ENCODE measurements at places on chromosomes 7 and 10.

DNA sequence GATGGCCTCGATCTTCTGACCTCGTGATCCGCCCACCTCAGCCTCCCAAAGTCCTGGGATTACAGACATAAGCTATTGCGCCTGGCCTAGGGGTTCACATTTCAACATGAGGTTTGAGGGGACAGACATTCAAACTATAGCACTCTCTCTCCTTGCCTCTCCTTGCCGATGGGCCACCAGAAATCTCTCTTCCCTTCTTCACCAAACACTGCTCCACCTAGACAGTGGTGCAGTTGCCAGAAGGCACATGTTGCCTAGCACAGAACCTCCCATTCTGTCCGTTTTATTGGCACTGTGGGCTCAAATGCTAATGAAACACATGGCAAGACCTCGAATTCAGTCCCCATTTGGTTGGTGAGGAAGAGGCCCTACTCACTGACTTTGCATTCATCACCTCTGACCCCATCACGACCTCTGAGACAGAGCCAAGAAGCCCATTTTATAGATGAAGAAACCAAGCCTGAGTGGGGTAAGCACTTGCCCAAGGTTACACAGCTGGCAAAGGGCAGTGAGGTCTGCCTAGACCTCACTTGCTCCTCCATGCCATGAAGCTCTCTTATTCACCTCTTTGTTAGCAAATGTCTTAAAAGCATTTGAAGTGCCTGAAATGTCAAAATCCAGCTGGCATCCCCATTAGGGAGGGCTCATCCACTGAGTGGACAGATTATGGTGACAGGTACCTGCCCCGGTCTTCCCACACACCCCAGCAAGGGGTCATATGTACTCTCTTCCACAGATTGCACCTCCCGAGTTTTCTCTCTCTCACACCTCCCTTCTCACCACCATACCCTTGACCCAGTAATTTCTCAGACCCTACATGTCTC, 34.0 kb downstream of the GPRIN2 start:
- no peak for DNase-seq

DNA sequence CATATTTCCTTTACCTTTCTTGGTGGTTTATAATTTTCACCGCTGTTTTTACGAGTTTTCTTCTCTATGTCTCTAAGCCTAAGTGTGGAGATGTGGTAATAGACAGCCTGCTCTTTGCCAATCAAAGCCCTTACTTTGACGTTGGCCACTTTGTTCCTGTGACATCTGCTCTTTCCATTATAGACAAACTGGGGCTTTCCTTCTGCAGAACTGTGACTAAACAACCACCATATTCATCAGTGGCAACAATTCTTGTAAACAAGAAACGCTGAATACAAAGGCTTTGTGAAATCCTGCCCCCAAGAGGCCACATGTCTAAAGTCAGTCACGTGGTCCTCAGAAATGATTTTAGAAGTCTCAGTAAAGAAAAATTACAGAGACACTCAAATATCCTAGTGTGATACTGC, 59.6 kb upstream of the CAPZA2 start:
- peak; percentile 74 for DNase-seq

GRCh38 chr10:24407928-24408327, 199.0 kb downstream of the KIAA1217 start:
- DNase-seq, result no peak

- no peak for DNase-seq
These were observed 60.9 kb downstream of the MYOF start for GRCh38 chr10:93420944-93421825.

DNA sequence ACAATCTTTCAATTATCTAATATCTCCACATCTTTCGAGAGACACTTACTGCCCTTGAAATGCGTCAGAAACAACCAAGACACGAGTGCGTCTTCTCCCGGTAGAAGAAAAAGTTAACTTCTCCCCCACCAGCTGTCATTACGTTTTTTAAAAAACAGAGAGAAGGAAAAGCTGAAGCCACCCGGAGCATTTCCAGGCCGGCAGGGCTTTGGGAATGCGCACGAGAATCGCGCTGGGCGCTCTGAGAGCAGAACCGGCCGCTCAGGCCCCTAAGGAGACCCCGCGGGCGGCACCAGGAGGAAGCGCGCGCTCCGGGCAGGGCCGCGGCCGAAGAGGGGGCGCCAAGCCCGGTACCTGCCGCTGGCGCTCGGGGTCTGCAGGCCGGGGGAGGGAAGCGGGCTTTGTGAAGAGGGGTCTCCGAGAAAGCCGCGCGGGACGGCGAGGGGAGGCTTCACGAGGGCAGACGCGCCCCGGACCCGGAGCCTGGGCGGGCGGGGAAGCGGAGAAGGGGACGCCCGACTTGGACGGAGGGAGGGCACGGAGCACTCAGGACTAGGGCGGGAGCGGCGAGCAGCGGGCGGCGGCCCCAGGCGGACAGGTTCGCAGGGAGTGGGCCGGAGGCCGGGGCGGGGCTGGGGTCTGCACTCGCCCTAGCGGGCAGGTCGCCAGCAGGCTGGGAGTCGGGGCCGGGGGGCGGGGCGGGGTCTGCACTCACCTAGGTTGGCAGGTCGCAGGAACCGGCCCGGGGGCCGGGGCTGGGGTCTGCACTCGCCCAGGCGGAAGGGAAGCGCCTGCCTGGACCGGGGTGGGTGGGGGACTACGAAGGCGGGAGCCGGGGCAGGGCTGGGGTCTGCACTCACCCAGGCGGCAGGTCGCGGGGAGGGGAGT, 932 bp downstream of the ESYT2 start:
- DNase-seq, result no peak

DNA sequence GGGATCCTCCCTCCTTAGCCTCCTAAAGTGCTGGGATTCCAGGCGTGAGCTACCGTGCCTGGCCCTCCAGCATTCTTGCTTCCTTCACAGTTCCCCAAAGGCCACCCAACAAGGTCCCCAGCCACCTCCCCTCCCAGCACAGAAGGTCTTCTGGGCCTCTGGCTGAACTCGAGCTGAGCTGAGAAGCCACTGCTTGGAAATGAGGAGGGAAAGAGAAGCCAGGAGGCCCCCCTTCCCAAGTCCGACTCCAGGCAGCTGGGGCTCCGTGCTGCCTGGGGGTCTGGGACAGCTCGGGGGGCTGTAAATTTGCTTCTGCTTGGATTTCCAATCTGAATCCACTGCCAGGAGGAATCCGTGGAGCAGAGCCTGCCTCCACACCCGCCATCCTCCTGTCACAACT, 5.5 kb upstream of the EPO start:
- DNase-seq, result no peak

DNA sequence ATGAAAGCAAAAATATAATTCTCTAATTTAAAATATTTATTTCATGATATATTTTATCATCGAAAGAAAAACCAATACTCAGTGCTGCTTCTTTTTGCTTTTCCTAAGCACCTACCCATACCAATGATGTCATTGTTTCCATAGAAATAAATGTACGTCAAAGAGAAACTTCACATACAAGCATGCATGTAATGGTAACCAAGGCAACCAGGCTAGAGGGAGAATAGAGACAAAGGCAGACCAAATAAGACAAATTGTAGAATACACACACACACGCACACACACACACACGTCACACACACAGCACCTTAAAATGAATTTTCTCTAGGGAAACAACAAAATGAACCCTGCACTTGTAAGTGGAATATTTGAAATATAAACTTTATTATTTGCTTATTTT, 75.5 kb downstream of the MACC1 start:
- DNase-seq, result peak; percentile 39

- no peak for DNase-seq
These were observed 101.1 kb downstream of the GPR85 start for GRCh38 chr7:112985377-112985987.

DNA sequence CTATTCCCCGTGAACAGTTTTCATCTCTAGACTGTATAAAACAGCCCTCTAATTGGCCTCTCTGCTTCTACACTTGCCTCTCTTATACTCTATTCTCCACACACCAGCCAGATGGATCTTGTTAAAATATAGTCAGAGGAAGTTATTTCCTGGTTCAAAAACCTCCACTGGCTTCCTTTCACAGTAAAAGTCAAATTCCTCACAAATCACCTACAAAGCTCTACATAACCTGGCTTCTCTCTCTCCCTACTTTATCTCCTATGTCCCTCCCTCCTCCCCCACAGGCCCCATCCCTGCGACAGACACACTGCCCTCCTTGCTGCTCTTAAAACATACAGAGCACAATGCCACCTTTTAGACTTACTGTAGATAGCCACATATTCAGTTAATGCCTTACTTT, 60.1 kb downstream of the TPK1 start:
- DNase-seq, result no peak

DNA sequence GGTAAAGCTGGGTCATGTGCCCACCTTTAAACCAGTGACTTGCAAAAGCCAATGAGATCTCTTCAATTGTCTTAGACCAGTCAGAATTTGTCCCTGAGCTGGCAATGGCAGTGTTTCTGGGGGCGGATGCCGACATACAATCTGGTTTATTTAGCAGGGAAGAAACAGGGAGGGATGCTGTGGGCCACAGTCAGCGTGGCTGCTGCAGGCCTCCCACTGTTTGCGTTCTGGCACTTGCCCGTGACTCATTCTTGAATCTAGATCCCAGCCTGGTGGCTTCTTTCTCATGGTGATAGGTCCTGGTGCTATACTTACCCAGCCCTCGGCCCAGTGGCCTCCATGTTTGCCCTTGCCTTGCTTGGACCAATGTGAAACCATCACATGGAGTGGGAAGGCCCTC, 3.1 kb upstream of the CPA1 start:
- peak; percentile 56 for DNase-seq

GRCh38 chr7:13099154-13099795, 411.8 kb downstream of the ARL4A start:
- no peak for DNase-seq

DNA sequence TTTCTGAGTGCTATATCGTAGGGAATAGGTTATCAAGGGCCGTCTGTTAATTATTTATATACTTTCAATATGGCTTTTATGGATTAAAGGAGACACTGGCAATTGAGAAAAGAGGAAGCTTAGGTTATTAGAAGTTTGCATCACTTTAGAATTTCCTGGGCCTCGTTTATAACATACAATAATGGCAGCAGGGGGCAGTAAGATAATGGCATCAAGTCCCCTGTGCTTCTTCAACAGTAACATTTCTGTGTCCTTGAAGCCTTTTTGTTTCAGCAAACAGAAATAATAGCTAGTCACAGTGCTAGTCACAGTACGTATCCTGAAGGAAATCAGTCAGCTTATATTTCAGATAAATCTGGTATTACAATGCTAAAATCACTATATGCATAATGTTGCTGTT, 41.9 kb downstream of the SPAM1 start:
- peak; percentile 81 for DNase-seq

- DNase-seq, result no peak
These were observed 1238.9 kb downstream of the XPNPEP1 start for GRCh38 chr10:108684431-108684830.

- DNase-seq, result peak; percentile 74
These were observed at the start of gene AGK for GRCh38 chr7:141551094-141551781. AGK (plus strand) TSS chr7:141551410; CDS start chr7:141555467, 4,057 bp downstream.

- peak; percentile 39 for DNase-seq
These were observed 379.8 kb downstream of the GRID1 start for GRCh38 chr10:85986777-85987176.

- no peak for DNase-seq
These were observed 44.0 kb downstream of the ADK start for GRCh38 chr10:74194999-74195398.

- DNase-seq, result no peak
These were observed 196.6 kb downstream of the ARL4A start for GRCh38 chr7:12884033-12884432.

GRCh38 chr10:22853906-22854447, 73.9 kb upstream of the ARMC3 start:
- DNase-seq, result no peak

GRCh38 chr7:18347170-18347569, 148.4 kb upstream of the HDAC9 start:
- DNase-seq, result no peak

GRCh38 chr7:132500727-132501440, 75.4 kb downstream of the PLXNA4 start:
- peak; percentile 45 for DNase-seq

DNA sequence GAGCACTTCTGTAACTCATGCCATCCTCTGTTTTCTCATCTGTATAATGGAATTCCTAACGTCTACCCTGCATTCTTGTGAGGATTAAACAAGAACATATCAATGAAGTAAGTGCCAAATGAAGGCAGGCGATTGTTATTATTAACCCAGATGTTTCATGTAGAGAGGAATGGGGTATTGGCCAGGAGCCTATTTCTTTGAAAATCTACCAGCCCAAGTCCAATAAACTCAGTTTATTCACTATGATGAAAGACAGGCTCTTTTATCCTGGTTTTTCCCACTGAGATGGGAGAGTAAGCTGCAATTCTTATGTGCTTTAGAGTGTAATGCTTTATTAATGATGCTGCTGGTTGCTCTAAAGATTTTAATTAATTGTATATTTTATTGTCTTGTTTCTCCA, 9.6 kb downstream of the CTTNBP2 start:
- no peak for DNase-seq

DNA sequence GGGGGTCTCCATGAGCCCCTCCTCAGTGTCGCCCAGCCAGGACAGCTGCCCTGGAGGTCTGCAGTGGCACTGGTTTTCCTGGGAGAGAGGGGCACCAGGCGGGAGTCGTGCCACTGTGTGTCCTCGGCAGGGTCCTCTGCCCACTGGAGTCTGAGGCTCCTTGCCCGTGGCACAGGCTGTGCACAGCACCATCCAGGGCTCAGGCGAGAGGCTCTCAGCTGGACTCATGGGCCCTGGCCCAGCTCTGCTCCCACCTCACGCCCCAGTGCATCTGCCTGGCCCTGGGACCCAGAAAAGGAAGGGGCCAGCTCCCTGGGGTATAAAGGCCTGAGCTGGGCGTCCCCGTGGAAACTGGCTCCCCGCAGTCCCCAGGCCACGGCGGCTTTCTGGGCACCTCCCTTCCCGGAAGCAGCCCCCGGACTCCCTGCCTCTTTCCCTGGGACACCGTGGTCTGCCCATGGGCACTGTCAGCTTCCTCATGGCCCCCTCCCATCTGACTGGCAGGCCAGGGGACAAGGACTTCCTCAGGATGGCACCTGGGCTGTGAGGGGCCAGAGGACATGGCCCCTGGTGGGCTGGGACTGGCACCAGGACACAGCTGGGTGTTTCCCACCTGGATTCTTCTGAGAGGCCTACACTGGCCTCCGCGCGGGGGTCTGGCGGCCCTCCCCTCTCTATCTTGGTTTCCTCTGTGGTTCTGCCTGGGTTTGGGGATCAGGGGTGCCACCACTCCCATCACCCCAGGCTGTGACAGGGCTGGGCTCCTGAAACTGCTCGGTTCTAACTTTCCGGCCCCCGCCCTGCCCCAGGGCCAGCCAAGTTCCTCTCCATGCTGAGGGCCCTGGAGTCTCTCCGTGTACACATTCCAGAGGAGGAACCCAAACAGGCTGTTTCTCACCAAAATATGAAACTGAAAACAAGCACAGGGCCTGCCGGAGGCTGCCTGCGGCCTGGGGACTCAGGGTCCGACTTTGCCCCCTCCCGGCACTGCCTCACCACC, 5.5 kb downstream of the FOXL3 start:
- no peak for DNase-seq

DNA sequence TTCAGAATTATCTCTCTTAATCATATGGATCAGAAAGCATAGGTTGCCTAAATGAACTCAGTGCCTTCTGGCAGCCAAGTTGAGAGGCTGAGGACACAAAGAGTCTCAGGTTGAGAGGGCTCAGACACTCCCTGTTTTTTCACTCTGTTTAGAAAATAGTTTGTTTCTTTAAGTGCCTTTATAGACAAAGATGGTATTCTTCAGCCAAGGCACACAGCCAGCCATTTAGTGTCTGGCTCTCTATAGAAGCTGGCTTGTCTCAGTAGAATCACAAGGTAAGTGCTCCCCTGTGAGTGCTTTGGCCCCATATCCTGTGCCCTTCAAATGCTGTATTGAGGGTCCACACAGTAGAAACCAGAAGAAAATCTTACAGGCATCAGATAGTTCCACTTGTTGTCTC, 3.6 kb downstream of the GPR158 start:
- no peak for DNase-seq
